ENCODE measurements at places on chromosomes 11 and 22.
A peak's percentile ranks its signal among the peaks of the same experiment; 100 is the strongest.

GRCh38 chr22:29715240-29715639 is 4.6 kb upstream of the CABP7 start:
- no peak for DNase-seq

- DNase-seq = no peak
Measured at GRCh38 chr11:102813484-102813883, 15.5 kb upstream of the MMP1 start.

- DNase-seq = no peak
Measured at GRCh38 chr11:109819410-109819809, 273.8 kb upstream of the ZC3H12C start.

DNA sequence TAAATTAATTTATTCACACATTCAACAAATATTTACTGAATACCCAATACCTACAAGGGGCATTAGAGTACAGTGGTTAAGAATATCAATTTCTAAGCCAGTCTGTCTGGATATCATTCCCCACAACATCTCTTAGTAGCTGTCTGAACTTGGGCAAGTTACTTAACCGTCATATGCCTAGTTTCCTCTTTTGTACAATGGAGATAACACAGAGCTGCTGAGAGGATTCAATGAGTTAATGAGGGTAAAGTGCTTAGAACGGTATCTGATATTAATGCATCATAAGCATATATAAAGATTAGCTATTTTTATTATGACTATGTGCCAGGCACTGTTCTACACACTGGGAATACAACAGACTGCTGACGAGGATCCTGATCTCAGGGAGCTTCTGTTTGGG is 116.4 kb downstream of the APOL5 start:
- DNase-seq = no peak

- no peak for DNase-seq
Measured at GRCh38 chr11:126474220-126474619, 118.7 kb downstream of the ST3GAL4 start.

GRCh38 chr11:57349491-57350274 is 11.5 kb downstream of the P2RX3 start:
- DNase-seq = peak; percentile 22

- DNase-seq = no peak
Measured at GRCh38 chr22:33969045-33969444, 48.8 kb upstream of the LARGE1 start.

DNA sequence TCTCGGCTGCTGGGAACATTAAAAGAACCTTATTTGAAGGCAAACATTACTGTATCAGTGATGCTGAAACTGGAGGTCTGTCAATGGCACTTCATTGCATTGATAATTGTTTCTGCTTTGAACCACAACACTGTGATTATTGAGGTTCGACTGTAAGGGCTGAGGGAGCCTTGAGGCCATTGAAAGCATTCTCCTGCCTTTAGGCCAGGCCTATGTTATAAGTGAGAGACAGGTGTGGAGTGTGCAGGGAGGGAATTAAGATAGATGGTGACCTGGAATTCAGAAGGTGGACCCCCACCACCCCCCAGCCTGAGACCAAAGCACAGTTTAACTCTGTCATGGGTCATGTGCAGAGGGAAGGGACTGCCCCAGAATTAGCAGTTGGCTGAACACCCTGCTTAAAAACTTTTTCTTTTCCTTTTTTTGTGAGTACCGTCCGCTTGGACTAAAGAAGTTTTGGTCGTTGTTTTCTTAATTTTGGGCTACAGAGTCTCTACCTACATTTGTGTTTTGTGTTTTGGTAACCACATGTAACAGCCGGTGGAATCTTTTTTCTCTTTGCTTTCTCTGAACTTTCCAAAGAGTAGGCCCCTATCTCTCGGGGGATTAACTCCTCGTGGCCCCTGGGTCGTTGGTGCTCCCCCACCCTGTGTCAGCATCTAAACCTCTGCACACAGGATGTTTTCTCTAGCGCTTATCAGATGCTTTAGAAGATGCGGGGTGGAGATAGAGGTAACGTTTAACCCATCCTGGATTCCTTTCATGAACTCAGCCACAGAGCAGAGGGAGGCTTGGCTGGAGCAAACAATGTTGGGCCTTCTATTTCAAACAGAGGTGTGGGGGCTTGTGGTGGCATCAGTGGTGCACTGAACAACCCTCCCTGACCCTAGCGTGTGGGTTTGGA is 43.7 kb downstream of the ZBTB16 start:
- DNase-seq = no peak

DNA sequence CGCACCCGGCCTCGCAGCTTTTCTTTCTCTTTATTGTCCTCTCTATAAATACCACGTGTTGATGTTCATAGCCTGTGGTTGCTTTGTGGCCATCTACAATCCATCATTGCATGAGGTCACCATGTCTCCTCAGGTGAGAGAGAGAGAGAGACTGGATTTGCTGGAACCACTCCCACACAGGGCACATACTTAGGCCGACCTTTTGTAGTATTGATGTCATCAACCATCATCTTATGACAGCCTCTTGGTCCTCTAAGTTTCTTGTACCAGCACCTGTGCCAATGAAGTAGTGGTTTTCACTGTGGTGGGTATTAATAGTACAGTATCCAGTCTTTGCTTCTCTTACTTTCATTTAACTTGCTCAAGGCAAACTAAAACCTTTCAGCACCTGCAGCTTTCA is 22.8 kb upstream of the P2RY6 start:
- DNase-seq = no peak

GRCh38 chr22:31055117-31055634 is 25.9 kb upstream of the SMTN start:
- DNase-seq = no peak

DNA sequence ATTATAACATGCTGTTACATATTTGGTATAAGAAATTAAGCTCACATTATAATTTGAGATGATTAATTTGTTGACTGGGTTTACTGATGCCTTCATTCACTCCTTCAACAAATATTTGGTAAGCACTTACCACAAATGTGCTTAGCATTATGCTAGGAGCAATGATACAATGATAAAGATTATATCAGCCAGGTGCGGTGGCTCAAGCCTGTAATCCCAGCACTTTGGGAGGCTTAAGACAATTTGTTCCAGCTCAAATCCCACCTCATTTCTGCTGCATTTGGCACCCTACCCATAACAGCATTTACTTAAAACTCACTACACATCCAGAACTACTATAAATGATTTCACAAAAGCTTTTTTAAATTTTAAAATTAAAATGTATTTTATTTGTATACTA is 1263.6 kb upstream of the RAG2 start:
- DNase-seq = no peak

DNA sequence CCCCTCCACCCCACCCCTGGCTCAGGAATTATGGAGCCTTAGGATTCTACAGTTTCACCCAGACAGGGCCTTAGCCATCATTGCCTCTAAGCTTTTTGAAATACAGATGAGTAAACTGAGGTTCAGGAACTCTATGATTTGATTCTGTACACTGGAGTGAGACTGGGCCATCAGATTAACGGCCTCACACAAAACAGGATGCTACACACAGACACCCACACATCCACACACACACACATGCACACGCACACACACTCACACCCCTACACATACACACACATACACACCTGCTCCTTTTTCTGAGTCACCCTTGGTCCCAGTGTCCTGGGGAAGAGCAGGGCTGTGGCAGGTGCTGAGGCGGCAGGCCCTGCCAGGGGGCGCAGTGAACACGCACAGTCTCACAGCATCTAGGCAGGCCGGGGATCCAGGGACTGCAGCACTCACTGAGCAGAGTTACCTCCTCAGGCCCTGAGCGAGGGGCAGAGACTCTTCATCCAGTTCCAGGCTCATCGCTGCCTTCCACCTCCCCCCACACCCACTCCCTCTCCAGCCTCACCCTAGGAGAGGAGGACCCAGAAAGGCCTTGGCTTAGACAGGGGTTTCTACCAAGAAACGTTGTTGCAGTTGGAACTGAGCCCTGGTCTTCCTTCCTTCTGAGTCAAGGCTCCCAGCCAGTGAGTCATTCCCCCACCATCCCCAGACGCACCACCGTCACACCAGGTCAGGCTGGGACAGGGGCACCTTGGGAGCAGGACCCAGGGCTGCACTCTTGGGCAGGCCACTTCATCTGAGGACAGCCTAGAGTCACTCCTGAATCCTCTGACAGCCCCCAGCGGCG is 89.8 kb upstream of the PARVA start:
- DNase-seq = no peak

DNA sequence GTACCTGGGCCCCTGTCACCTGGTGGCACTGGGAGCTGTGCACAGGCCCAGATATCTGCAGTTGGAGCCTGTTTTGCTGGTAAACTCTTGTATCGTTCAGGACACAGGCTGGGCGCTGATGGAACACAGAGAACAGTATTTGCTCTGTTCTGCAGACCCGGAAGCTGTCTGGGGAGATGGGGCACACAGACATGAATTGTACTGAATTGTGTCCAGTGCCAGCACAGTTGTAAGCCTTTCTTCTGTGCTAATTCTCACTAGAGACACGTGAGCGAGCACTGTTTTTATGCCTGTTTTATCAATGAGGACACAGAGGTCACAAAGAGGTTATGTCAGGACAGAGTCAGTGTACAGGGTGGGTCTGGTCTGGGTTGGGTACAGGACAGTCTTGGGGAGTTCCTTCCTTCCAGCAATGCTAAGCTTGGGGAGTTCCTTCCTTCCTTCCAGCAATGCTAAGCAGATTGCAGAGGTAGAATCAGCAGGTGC is 24.4 kb upstream of the ACR start:
- no peak for DNase-seq

DNA sequence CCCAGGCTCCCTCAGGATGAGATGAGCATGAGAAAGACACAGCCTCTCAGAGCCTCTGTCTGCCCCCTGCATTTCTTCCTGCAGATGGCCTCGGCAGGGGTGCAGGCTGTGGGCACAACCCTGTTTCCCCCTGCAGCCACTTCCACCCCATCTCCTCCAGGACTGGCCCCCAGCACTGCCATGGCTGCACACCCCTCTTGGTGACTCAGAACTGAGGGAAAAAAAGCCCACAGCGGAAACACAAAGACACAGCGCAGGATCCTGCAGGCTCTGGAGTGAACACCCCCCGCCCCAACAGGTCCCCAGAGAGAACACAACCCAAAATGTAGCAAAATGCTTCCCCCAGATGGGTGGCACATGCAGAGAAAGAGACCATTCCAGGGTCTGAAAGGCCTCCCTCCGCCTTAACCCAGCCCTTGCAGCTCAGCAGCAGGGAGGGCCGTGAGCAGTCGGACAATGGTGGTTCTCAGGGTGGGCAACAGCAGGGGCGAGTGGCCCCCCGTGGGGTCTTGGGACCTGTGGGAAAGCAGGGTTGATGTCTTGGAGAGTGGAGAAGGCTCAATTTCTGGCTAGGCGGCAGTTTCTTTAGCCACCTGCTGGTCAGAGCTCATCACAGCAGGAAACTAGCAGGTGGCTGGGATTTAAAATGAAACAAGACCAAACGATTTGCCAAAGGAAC is 8.0 kb downstream of the TUBGCP6 start:
- no peak for DNase-seq

DNA sequence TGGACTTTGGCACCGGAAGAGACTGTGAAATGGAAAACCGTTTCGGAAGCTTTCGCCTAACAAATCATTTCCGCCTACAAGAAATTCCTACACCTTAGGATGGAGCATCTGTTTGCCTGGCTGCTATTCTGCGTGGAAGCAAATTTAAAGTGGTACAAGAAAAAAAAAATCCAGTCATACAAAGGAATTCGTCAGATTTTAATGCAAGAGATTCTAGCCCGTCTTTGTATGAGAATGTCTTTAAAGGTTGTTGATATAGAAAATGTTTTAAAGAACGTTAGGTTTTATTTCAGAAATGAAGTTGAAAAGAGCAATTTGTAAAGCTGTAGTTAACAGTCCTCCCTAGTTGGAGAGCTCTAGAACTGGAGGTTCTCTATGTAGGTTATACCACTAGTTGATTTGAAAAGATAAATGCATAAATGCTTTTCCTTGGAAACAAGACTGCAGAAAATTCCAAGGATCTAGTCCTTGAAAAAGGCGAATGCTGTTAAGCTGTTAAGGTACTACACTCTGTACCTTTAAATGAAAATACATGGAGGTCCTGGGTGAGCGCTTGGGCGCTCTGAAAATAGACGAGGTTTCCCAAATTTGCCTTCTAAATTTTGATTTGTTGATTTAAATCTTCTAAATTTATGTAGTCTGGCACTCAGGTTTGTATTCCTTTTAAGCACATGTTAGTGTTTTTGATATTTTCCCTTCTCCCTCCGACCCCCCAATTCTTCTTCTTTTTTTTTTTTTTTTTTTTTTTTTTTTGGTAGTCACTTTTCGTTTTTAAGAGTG is 2.4 kb downstream of the NCR3LG1 start:
- no peak for DNase-seq

Measured in NK-92 treated with Interleukin-12 subunit alpha and Interleukin-12 subunit beta, amount 100 ng/mL, for 24 hours (cell line).